Astrocyte of the hippocampus (primary cell): ENCODE measurements at places on chromosomes 16 and 17.

DNA sequence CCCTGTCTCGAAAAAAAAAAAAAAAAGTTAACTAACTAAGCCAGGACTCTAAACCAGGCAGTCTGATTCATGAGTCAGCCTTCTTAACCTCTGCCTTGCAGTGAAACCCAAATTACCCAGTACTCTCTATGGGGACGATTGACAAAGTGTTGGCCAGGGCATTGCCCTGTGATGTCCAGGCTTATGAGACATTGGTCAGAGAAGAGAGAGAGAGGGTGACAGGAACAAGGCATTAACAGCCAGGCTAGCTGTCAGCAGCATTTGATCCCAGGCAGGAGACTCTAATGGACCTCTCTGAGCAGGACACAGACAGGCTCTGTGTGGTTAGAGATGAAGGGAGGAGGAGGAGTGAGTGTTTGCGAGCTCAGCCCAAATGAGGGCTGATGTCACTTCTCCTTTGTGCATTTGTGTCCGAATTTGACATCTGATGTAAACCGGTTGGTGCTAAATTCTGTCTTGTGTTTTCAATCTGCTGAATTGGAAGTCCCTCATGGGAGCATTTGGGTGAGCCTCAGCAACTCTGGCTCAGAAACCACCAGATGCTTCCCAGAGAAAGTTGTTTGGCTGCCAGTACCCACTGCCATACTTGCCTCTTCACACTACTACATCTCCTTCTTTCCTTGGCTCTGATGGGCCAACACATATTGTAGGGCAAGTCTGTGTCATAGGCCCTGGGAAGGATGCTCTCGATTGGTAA, 4.3 kb upstream of the MYL4 start:
- DNase-seq, result peak; percentile 51

GRCh38 chr17:249236-249993, 68.0 kb upstream of the DOC2B start:
- DNase-seq, result no peak

DNA sequence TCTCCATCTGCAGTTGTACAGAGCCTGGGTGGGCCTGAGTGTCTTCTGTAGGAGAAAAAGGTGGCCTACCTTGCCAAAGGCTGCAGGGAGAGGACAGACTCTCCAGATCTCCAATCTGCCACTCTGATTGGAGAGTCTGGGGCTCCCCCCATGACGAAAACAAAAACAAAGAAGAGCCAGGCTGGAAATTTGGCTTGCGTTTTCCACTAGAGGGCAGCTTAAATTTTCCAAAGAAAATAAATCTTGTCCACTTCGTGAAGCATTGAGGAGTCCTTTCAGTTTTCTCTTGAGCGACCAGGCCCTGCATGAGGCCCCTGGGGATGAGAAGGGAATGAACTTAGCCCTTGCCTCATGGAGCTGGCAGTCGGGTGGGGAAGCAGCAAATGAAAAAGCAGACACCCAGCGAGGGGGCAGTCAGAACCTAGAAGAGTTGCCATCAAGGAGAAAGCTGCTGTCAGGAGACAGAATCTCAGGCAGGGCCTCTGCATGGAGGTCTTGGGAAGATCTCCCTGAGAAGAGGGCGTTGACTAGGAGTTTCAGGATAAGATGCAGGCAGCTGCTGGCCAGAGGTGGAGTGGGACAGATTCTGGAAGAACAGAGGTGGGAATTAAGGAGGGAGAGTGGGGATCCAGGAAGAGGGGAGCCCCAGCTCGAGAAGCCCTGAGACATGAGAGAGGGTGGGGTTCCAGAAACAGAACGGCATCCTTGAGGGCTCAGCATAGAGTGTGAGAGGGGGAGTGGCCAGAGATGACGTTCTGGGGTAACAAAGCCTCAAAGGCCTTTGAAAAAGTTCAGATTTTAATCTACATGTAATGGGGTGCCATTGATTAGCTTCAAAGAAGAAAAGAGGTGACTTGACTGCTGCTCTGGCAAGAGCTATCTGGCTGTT, 8.4 kb upstream of the SHCBP1 start:
- peak; percentile 63 for DNase-seq

DNA sequence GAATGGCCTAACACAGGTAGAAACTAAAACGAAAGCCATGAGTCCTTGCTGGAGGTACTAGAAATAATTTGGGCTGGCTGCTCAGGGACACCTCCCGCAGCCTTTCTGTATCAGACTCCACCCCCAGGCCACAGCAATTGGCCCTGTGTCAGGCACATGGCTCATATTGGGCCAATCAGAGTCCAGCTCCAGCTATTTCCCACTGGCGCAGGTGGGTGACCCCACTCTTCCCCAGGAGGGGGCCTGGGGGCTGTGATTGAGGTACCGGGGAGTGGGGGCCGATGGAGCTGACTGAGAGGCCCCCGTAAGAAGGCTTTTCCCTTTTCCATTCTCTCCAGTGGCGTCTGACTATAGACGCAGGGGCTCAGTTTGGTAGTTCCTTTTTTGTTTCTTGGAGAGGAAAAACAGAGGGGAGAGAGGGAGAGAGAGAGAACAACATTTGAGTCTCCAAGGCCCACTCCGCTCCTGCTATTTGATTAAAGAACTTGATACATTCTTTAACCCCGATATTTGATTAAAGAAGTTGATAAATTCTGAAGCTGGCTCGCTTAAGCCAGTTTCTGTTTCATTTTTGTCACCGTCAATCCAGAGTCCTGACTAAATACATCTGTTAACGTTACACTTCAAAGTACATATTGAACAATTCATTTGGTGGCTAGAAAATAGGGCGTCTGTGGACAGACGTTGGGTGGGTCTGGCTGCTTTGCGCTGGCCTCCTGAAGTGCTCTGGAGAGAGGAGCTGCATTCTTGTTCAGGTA, 26.3 kb downstream of the FOXL1 start:
- DNase-seq, result no peak

- no peak for DNase-seq
These were observed 182.8 kb downstream of the FTO start for GRCh38 chr16:53886482-53887378.

DNA sequence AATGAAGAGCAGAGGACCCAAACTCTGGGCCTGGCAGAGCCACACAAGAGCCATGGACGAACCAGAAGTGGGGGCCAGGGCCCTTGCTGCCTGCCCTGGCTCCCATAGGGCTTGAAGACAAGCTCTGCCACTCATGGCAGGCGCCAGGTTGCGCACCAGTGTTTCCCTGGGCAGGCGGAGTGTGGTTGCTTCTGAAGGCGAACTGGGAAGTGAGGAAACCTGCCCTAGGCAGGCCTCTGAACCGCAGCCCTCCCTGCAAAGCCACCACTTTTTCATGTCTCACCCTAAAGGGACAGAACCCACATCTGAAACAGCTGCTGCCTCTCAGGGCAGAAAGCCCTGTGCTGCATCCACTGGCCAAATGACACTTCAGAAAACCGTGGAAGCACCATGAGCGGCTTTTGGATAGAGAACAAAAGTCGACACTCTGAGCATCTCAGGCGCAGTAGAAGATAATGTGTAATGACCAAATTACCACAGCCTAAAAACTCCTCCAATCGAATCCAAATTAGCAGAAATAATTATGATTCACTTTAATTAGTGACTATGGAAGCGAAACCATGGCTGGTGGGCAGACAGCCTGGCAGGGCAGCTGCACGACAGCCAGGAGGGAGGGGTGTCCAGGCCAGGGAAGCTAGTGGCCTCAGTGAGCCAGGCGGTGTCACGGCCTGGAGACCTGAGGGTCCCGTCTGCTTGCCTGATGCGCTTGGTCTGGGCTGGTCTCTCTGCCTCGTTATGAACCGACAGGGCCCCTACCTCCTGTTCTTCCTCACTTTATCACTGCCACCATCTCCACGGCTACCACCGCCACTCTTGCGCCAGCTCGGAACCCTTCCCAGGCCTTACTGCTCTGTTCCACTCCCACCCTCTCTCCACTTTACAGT, 59.1 kb downstream of the PRMT7 start:
- no peak for DNase-seq

DNA sequence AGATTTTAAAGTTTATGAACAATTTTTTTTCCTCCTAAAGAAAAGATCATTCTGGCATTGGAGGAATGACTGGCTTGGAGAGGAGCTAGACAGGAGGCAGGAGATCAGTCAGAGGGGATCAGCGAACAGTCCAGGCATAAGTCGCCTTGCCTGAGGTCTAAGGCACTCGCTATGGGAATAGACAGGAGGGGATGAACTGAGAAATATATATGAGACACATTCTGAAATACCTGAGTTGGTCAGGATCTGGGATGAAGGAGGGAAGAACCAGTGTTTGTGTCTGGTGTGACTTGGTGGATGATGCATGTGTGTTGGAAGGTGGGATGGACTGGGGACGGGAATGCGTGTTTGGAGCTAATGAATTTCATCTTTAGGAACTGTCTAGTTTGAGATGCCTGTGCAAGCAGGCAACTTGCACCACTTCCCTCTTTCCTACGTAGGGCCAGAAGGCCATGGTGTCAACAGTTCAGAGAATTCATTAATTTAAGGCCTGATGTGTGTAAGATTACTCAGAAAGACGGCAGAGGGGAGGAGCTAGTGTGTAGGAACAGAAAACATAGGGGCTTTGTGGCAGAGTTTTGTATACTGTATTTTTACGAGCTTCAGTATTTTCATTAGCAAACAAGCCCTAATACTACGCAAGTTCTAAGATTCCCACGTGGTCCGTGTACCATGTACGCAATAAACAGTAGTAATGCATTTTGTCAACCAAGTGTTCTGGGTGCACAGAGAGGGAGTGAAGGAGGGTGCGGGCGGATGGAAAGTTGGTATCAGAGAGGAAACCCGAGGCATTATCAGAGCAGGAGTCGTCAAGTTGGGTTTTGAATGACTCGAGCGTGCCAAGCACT, 825 bp downstream of the HEATR6 start:
- DNase-seq, result peak; percentile 11

DNA sequence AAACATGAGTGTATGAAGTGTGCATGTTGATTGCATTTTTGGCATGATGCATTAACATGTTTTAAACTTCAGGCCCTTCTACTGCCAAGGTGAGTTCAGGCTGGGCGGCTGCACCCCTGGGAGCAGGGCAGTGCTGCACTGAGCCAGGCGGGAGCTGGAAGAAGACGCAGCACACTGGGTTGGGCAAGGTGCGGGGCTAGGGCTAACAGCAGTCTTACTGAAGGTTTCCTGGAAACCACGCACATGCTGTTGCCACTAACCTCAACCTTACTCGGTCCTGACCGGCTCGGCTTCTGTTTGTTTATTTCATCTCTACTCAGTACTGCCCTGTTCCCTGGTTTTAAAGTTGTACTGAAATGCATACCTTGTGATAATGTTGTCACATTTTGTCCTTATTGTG, 61.0 kb downstream of the MAP2K4 start:
- DNase-seq, result peak; percentile 16

DNA sequence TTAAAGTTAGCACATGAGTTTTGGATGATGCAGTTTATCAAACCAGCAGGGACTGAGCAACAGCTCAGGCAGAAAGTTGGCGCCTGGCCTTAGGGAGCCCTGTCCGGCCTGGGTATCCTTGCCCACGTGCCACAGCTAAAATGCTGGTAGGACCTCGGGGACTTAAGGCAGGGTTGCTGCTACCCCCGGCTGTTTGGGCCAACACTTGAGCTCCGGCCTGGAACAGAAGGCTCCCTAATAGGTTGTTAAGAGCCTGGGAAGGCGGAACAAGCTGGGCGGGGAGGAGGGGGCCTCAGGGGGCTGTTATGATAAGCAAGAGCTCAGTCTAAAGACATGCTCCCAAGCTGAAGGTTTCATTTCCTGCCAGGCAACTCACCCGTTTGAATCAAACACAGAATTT, 39.7 kb downstream of the CUEDC1 start:
- peak; percentile 40 for DNase-seq

DNA sequence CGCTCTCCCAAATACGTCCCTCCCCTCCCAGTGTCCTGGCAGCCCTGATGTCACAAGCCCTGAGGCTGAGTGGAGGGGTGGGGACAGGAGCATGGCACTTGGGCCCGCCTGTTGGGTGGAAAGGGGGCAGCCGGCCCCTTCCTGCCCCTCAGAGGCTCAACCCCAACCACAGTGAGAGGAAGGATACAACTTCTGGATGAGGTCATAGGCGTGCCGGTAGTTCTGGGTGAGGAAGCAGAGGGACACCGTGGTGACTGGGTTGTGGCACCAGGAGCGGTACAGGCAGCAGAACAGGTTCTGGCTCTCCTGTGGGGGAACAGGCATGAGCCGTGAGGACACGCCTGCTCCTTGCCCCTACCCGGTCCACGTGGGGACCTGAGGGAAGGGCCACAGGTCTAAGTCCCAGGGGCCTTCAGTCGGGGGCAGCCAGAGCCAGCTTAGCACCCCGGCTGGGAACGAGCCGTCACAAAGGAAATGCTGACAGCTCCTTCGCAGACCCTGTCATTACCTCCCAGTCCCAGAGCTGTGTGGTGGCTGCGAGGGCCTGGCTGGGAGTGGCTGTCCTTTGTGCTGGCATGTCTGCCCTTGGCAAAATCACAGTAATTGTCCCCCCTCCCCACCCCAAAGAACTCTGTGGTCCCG, 11.2 kb upstream of the MTSS2 start:
- DNase-seq, result no peak

DNA sequence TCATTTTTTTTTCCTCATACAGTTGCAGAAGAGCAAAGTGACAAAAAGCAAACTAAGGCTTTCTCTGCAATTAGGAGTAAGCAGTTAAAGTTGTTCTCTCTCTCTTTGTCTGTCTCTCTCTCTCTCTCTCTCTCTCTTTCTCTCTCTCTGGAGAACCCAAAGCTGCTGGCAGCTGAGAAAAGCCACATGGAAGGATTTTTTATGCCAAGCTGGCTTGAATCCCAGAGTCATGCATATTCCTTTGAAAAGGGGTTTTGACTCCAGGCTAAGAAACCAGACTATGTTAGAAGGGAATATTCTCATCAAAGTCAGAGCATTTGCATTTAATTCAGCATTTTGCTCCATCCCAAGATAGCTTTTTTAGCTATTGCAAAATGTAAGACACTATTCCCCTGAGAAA, 1114.2 kb upstream of the GOT2 start:
- DNase-seq, result peak; percentile 91

GRCh38 chr16:83619381-83620150, 188.2 kb upstream of the HSBP1 start:
- no peak for DNase-seq

DNA sequence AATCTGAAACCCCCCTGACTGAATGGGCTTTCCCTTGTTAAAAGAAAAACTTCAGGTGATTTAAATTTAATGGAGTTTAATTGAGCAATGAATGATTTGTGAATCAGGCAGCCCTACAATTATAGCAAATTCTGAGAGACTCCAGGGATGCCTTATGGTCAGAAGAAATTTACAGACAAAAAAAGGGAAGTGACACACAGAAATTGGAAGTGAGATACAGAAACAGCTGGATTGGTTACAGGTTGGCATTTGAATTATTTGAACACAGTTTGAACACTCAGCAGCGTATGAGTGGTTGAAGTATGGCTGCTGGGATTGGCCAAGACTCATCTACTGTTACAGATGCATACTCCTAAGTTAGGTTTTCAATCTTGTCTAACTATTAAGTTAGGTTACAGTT, 19.0 kb upstream of the CPHXL start:
- DNase-seq, result no peak

- no peak for DNase-seq
These were observed 47.6 kb downstream of the HS3ST2 start for GRCh38 chr16:22861580-22861979.
